ENCODE measurements at places on chromosomes 4 and X. TPM values are rescaled to one million over a fixed set of nuclear protein-coding genes. Genes with fewer than 3 reads are reported as not detected.

The RBM46 gene
- not detected for total RNA-seq

The ZNF630 gene
- 5.9 TPM for total RNA-seq

The AMTN gene
- total RNA-seq, result not detected

The FAM53A gene
- 2.0 TPM for total RNA-seq

The NSUN7 gene
- total RNA-seq, result 6.9 TPM

The HPGDS gene
- 0.98 TPM for total RNA-seq

All from temporal lobe (tissue), 4 donors.